ENCODE measurements at places on chromosomes 2 and 18.
A peak's percentile ranks its signal among the peaks of the same experiment; 100 is the strongest.

DNA sequence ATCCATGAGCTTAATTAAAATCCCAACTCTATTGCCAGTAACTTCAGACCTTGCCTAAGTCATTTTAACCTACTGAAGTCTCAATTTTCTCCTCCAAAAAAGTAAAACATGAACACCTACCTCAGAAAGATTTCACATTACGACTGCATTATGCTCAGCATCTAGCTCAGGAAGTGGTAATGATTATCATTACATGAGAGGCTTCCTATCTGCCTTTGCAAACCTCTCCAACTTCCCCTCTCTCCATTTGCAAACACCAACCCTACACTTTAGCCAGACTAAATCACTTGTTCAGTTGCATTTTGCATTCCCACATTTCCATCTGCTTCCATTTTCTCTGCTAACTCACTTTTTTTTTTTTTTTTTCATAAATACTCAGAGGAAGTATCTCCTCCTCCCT lies 6.8 kb downstream of the SLC38A11 start:
- no peak for DNase-seq

- no peak for DNase-seq
Observed at GRCh38 chr18:28422577-28422976, 245.6 kb upstream of the CDH2 start.

GRCh38 chr2:71853858-71854257 lies 293.8 kb downstream of the CYP26B1 start:
- DNase-seq: no peak

GRCh38 chr2:8345200-8345599 lies 336.7 kb upstream of the ID2 start:
- no peak for DNase-seq

DNA sequence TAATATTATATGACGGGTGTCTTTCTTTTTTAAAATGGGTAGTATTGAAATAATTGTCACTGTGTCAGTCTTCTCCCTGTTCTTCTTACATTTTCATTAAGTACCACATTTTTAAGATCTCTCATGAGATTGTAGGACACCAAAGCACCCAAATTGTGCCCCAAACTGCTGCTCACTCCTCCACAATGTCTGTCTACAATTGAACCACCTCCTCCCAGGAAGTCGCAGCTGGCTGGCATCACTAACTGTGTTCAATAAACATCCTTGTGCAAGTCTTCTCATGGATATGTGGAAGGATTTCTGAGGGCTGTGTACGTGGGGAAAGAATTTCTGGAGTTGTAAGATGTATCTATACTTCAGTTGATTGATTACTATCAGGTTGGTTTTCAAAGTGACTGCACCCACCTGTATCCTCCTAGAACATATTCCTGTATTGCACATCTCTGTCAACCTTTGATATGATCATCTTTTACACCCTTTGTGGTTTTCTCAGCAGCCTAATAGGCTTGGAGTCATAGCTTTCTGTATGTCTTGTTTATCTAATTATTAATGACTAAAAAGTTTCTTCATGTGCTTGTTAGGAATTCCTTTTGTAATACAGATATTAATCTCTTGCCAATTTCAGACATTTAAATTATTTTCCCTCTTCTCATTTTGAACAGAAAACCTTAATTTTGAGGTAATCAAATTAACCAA lies 774.9 kb downstream of the RNF144A start:
- no peak for DNase-seq

DNA sequence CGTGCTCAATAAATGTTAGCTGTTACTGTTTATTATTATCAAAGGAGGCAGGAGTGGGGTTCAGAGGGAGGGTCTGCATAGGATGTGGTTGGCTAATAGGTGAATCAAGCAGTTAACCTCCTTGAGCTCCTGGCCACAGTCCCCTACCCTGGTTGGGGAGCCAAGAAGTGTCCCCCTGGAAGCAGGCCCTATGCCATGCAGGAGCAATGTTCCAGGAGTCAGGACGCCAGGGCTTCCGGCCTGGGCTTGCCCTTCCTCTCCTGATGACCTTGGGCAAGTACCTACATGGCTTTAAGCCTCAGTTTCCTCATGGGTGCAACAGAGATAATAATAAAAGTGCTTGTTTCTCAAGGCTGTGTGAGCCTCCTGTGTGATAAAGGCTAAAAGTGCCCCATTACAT lies 84.9 kb downstream of the DYSF start:
- peak; percentile 13 for DNase-seq

DNA sequence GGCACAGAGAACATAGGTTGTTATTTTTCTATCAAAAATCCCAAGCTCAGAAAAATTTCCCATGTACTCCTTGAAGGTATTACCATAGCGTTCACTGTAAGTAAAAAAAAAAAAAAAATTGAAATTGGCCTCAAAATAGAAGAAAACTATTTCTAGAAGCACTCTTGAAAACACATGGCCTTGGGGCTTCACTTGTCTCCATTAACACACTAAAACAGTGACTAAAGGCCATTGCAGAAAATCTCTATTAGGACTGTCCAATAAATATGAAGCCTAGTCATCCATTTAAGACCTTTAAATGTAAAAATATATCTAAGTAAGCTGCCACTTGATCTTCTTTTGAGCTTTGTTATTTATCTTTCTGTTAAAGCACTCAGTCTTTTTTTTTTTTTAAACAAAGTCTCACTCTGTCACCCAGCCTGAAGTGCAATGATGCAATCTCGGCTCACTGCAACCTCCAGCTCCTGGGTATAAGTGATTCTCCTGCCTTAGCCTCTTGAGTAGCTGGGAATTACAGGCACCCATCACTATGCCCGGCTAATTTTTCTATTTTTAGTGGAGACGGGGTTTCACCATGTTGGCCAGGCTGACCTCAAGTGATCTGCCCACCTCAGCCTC lies 35.8 kb downstream of the CCDC68 start:
- DNase-seq: no peak

DNA sequence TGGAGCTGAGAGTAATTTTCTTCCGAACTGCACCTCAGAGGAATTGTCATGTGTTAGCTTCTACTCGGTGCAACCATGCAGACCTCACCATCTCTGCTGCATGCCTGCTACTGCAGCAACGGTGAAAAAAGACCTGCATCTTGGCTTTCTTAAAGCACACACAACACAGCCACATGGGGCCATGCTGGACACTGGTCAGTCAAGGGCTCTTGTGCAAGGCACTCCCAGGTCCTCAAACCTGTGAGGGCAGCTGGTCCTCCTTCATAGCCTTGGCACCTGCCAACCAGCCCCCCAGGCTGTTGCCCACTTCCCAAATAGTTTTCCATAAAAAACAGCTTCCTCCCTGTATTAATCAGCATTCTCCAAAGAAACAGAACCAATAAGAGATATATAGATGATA lies 113.5 kb upstream of the TEX51 start:
- DNase-seq: no peak

DNA sequence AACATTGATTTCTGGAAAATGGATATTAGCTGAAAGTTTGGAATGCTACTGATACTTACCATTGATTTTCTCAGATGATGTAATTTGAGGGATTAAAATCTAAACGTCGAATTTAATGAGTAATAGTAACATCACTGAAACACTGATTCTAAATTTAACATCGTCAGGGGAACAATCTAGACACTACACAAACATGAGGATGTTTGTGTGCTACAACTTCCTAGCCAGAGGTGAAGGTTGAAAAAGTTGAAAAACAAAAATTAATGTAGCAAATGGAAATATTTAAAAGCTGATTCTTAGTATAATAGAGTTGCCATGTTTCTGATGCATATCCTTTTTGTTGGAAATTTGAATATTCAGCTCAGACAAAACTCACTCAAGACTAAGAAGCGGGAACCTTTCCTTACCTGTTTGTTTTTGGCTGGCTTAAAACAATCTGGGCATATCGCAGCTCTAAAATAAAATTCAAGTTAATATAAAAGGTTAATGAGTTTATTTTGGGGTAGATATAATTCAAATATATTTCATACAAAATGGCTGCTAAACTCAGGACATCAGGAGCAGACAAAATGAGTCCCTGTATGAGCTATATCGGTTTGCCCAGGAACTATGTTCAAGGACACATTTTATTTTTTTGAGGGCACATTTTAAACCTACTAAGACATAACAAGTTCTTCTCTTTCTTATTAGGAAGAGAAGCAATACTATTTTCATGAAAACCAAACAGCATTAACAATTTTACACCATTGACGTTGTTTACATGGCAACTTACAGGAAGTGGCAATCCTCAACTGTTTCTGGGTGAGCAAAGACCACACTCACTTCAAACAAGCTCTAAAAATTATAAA lies 52.6 kb upstream of the PEX13 start:
- no peak for DNase-seq

DNA sequence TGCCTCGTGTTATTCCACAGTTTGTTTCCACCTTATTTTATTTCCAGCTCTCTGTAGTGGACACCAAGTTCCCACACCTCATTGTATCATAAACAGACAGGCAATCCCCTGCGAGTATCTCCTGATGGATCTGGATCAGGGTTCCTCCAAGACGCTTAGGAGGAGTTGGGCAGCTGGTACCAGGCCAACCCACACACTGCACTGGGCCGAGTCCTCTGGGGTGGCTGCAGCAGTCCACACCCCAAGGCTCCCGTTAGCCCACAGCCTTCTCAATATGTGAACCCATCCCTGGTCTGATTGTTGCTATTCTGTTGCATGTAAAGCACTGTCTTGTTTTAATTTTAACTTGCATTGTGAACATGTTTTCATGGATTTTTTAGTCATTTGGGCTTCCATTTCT lies 178.8 kb upstream of the RAB6C start:
- DNase-seq: no peak

DNA sequence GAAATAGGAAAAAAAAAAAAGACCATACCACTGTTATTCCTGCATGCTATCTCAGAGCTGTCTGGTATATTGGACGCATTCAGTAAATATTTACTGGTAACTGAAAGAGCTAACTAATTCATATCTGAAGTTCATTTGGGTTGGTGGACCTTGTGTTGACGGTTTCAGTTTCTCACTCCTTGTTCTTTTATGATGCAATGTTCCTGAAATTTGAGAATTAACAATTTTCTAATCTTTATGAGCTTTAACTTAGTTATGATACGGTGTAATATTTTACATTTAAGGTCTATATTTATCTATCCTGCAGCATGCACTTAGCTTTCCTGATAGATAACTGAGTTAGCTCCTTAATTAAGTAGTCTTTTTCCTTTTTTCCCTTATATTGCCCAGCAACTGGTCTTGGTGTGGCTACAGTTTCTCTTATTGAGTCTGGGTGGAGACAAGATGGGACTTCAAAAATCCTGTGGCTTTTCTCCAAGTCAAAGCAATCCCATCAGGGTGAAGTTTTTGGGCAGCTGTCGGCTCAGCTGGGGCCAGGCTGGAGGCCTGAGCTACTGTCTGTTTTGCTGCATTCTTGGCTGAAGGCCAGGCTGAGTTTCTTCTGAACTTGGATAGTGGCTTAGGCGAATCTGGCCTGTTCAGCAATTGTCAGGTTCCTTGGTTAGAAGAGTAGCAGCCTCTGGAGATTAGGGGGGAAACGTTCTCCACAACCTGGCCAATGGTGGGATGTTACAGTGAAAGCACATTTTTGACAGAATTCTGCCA lies 78.4 kb upstream of the MEX3C start:
- DNase-seq: no peak

Data from Peyer's patch (tissue), 4 donors.